Left lobe of liver (tissue), 2 donors: ENCODE measurements at places on chromosomes 16 and 17. TPM values are rescaled to one million over a fixed set of nuclear protein-coding genes. Genes with fewer than 3 reads are reported as not detected.

PRAC1 gene
- total RNA-seq: not detected

DNA sequence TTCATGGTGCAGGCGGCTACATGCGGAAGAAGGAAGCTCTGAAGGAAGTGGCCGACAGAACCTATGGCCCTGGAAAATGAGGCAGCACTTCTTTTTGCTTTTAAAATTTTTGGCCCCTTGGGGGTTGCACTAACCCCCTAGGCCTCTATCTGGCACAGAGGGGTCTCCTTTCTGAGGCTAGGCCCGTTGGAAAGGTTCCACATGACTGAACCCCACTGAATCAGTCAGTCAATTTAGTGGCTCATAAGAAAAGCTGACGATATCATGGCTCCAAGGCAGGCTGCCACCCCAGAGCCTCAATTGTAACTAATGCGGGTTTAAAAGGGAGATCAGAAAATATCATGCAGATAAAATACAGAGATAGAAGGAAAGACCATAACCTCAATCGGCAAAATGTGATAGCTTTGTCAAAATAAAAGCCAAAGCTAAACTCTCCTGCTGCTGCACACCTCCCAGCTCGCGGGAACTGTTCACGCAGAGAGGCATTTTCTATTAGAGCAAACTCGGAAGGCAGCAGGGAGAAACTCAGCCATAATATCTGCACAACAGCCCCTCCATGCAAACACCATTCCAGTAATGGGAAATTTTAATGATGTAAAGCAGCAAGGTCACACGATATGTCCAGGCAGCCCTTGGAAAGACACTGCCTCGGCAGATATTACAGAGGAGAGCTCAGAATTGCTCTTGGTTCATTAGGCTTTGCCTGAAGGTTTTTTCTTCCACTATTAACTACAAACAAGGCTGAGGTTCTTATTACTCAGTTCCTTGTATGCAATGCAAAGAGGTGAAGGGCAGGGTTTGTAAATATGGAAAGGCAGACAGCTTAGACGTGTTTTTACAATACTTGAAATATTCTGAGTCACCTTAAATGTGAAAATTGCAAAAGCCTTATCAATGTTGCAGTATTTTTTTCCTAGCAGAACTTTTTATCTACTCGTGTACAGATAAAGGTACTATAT lies 200.4 kb upstream of the PMFBP1 start:
- DNase-seq: no peak

GRCh38 chr17:4769628-4770027 lies 2.1 kb upstream of the TM4SF5 start:
- DNase-seq: no peak

DNA sequence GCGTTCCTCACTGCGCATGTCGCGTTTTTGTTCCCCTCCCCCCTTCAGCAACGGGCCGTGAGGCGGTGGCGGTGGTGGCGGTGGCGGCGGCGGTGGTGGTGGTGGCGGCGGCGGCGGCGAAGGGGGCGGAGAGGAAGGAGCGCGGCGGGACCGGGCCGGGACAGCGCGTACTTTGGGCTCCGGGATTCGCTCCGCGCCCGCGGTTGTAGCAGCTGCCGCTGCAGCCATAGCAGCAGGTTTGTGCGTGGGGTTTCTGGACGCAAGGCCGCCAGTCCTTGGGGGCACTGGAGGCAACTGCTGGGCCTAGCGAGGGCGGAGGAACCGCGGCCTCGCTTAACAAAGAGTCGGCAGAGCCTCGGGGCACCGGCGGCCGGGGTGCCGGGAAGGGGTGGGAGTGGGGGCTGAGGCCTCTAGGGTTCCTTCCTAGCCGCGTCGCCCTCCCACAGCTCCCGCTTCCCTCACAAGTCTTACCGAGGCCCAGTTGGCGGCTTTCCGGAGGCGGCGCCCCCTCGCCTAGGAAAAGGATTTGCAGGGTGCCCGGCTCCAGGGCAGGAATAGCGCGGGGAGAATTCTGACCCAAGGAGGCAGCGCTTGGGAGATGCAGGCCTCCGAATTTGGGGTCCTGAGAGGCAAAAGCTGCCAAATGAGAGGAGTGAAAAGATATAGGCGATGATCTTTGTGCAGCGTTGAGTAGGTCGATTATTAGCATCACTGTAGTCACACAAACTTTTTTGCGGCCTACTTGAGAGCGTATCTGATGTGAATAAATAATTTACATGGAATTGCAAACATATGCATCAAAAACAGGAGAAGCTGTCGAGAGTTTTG lies at the start of gene DDX42:
TSS of gene DDX42 (plus strand) at position 30 of the 828 bp plus-strand sequence. CDS start 12,880 bp downstream, outside the sequence.
- peak; percentile 93 for DNase-seq

DNA sequence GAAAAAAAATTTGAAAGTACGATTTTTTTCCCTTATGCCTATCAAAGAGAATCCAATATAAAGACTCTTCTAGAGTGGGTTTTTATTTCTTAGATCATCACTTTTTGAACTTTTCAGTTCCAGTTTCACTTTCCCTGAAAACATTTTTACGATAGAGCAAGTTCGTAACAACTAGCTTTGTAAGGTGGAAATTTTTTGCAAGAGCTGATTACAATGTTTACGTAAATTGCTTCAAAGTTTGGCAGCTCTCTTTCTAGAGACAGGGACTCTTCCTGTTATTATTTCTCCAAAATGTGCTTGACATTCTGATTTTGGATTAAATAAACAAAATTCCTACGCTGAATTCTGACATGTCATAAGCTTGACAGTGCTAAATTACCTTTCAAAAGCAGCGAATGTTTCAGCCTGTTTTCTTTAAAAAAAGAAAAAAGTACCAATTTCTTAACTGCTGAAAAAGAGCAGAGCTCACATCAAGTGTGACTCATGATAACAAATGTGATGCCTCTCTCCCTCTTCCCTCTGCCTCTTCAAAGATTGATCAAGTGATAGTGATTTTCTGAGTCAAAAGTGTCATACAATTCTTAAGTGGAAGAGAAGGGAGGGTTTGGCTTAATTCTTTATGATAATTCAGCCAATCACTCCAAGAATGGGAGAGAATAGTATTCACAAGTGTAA lies 175.2 kb downstream of the KCNJ2 start:
- DNase-seq: no peak

KRT24 gene
- not detected for total RNA-seq

- DNase-seq: no peak
Measured at GRCh38 chr17:73733517-73733916, 89.3 kb upstream of the SDK2 start.

ZSCAN10 gene
- total RNA-seq: 0.10 TPM

DNA sequence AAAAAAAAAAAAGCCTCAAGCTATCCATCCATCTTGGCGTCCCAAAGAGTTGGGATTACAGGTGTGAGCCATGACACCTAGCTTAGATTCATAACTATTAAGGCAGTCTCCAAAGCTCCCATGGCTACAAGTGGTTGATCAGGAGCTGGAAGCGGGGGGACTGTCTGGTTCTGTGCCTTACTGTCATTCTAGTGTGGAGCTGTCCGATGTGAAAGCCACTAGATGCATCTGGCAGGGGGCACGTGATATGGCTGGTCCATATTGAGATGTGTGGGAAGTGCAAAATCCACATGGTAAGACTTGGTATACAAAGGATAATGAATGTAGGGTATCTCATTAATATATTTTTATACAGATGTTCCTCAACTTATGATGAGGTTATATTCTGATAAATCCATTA lies 38.7 kb downstream of the KPNA2 start:
- no peak for DNase-seq

DNA sequence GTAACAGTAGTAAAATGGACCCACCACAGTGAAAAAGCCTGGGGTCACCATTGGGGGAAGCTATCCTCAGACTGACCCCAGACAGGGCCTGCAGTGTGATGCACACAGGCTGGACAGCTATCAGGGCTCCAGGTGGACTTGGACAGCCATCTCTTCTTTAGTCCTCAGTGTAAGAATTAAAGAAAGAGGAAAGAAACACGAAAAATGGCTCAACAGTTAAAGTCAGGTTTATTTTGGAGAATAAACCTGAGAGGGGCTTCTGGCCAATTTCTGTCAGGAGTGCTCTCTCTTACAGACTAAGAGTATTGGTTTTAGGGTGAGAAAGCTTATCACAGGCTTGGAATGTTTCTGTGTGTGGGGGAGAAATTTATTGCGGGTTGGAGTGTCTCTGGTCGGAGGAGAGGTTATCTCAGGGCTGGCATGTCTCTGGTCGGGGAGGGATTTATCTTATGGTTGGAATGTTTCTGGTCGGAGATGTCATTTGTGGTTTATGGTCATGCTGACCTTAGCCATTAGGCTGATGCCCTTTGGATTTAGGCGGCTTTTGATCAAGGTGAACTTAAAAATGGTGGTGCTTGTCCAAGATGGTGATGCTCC lies 10.8 kb upstream of the B4GALNT2 start:
- no peak for DNase-seq

DNA sequence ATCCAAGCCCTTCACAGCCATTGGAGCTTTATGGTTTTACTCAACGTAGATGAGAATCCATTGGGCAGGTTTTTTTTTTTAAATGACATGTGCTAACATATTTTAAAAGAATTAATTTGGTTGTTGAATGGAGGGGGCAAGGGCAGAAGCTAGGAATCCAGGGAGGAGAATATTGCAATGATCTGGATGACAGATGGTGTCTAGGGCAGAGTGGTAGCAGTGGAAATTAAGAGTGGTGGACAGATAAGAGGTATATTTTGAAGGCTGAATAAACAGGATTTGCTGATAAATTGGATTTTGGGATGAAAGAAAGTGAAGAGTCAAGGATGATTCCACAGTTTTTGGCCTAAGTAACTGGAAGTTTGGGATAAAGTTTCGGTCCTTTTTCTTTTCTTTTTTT lies 54.8 kb upstream of the DHX40 start:
- DNase-seq: no peak
